ENCODE measurements at places on chromosomes 6 and 20.

- peak; percentile 84 for DNase-seq
These were observed 917 bp upstream of the TEAD3 start for GRCh38 chr6:35497571-35498421.

GRCh38 chr6:158011478-158011920 is 29.8 kb downstream of the SYNJ2 start:
- no peak for DNase-seq

GRCh38 chr20:23142162-23143050 is 56.3 kb upstream of the CD93 start:
- DNase-seq = no peak

DNA sequence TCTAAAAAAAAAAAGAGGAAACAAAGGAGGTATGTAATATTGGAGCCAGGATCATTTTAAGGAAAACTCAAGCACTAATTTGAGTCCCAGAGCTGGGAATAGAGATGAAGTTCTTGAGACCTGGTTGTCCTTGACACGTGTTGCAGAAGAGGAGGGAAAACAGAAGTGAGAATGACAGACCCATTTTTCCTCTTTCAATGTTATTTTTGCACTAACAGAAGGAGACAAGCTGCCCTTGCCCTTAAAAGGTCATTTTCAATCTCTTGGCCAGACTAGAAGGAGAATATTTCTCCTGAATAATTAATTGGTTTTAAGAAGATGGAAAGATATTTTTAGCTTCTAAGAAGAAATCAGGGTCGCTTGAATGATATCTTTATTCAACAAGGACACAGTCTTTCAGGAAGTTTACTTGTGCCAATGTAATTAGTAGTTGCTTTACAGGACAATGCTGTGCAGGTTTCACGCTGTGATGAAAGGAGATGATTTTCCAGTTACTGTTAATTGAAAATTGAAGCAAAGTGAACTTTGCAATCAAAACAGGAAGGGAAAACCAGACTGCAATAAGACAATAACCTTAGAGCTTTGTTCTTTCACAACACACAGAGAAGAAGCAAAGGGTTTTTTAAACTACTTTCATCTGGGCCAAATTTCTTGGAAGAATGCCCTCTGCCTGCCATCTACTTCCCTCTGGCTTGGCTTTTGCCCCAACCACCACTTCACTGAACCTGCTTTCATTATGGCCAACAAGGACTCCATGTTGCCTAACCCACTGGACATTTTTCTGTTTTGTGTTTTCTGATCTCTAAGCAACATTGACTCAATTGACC is 107.8 kb upstream of the SHLD1 start:
- DNase-seq = no peak

GRCh38 chr20:37562695-37563480 is 35.2 kb upstream of the BLCAP start:
- peak; percentile 27 for DNase-seq

DNA sequence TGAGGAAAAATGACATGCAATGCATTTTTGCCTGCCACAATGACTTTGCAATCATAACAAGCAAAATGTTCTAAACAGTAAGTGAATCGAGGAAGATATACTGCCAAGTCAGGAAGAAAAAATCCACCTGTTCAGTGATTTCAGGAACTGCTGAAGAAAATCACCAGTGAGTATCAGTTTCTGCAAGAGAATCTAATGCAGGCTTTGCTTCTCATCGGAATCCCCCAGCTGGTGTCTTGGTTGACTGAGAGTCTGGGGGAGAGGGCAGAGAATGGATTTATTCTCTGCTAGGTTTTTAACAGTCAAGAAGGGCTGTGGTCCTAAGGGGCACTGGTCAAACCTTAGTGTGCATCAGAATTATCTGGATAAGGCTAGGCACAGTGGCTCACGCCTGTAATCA is 363.4 kb downstream of the CDH26 start:
- no peak for DNase-seq

DNA sequence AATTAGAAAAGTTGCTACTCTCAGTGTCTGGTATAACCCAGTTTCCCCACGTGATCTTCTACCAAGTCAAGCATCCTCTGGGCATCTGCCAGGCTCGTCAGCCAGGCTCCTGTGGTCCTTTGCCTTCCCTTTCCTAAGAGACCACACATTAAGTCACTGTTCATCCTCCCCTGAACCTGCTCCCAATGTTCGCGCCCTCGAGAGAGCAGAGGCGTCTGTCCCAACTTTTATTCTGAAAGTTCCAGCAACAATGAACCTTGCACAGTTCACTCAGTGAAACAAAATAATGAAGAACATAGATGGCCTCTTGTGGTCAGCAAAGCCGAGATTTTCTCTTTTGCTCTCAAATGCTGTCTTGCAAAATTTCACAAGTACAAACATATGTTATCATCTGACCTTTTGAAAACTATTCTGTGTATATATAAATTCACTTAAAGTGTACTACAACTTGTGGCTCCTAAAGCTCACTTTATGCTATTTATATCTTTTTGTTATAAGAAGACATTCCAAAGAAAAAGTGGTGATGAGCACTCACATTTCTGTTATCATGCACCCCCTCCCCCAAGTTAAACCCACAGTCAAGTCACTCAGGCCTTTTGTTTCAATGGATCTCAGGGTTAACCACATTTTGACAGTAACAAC is 39.2 kb upstream of the NHSL1 start:
- no peak for DNase-seq

GRCh38 chr6:137423451-137424168 is 70.6 kb downstream of the OLIG3 start:
- peak; percentile 20 for DNase-seq

DNA sequence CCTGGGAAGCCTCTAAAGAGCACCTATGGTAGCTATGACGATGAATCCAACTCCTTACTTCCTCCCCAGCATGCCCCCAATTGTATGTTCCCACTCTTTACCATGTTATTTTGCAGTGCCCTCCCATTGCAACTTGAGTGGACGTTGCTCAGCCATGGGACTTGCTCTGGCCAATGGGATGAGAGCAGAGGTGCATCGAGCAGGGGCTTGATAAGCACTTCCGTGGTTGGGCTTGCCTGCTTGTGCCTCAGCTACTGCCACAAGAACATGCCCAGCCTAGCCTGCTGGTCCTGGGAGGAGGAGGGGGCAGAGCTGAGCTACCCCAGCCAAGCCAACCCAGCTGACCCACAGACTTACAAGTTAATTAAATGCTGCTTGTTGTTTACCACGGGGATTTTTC is 71.1 kb upstream of the CTNNBL1 start:
- peak; percentile 46 for DNase-seq

- DNase-seq = no peak
These were observed 86.8 kb downstream of the PRKN start for GRCh38 chr6:162640756-162641155.

DNA sequence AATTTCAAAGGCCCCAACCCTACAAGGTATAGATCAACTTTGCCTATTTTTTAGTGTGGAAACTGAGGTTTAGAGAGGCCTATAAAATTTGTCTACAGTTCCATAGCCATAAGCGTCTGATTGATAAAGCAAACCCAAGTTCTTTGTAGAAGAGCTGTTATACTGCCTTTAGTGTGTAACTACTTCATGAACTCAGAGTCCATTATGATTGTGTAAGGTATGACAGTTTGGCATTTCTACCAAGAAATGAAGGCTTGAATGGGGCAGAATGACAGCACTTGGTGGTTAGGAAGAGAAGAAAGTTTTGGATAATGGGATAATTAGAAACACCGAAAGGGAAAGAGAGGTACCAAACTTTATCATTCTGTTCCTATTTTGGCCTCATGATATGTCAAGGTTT is 38.1 kb downstream of the SMAP1 start:
- no peak for DNase-seq

DNA sequence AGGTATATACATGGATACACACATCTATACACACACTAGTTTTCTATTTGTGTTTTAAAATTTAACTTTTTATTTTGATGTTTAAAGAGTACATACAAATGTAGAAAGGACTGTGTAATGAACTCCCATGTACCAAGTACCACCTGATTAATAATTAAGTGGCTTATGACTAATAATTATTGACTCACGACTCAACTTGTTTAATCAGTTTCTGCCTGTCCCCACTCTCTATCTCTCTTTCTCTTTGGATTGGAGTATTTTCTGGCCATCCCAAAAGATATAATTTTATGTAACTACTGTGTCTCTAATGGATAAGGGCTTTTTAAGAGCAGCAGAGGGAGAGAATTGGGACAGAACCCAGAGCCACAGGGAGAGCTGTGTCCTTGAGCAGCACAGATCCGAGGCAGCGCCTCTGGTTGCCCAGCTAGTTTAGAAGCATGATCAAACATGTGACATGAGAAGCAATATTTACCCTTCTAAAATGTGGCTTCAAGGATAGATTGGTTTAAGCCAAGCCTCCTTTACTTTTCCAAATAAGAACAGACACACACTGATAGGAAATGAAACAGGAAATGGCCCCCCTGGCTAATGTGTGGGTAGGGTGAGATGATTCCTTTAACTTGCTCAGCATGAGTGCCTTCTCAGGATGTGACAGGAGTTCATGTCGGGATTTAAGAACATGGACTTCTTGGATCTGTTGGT is 81.0 kb downstream of the ERMARD start:
- no peak for DNase-seq

DNA sequence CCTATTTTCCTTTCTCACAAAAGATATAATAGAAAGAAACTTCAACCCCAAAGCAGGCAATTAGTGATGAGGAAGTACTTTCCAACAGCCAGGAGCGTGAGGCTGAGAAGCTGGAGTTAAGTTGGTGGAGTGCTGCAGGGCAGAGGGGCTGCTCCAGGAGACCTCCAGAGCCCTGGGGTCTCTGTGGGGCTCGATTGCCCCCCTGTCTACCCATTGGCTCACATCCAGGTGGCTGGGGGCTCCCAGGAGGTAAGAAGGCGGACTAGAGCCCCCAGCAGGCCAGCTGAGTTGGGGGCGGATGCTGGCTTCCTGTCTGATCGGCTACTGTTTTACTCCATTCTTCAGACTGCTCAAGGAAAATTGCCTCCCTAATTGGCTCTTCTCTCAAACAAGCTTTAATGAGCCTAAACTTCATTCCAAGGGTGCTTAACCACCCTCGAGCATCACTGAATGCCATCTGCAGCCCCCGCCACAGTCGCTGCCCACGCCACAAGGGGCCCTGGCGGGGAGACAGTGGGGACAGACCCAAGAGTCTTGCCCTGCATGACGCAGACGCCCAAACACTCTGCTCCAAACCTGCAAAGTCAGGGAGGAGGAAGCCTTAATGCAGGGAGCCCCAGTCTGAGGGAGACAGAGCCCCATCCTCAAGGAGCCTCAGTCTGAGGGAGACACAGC is 78.6 kb downstream of the MDGA1 start:
- no peak for DNase-seq

GRCh38 chr6:76803038-76803580 is 660.2 kb downstream of the HTR1B start:
- peak; percentile 47 for DNase-seq

DNA sequence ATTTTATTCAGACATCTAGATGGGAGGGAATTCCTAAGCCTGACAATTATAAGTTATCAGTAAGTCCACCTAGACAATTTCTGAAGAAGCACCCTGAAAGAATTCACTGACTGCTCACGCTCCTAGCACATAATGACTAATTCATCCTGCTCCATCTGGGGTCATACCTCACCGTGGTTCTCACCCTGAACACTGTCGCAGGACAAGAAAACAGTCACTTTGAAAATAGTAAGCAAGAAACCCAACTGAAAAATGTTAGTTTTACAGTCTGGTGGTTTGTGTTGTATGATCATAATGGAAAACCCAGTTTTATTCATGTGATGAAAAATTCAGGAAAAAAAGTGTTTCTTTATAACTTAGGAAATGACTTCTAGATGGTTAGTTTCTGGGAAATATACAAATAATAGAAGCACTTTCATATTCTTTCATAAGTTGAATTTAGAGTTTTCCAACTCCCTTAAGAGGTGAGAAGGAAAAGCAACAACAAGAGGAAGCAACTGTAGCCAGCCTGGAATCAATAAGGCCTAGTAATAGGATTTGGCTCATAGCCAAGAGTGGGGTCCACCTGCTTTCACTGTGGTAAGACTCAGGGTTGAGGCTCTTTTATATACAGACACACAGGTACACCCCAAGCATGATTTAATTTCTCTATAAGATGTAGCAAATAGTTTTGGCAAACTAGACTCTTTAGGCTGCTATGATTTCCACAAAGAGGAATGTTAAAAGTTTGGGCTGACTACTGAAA is 94.1 kb downstream of the HIVEP2 start:
- DNase-seq = no peak

DNA sequence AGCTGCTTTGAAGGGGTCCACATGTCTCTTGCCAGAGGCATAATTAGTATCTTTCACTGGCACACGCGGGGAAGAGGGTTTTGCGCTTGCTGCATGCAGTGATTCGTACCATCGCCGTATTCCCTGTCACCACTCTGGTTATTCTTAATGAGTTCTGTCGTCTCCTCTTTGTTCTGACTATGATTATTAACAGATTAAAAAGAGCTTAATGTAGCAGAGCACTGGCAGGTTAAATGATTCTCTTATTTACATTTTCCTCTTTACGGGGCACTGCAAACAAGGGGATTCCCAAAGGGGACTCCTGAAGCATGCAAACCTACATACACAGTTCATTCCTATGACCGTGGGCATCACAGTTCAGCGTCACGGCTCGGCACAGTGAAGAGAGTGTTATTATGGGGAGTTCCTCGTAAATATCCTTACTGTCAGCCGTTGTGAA is 204.8 kb downstream of the DTNBP1 start:
- no peak for DNase-seq

- DNase-seq = no peak
These were observed 45.2 kb upstream of the LY86 start for GRCh38 chr6:6543181-6543879.

GRCh38 chr6:107560657-107561056 is 70.7 kb downstream of the SOBP start:
- peak; percentile 40 for DNase-seq

DNA sequence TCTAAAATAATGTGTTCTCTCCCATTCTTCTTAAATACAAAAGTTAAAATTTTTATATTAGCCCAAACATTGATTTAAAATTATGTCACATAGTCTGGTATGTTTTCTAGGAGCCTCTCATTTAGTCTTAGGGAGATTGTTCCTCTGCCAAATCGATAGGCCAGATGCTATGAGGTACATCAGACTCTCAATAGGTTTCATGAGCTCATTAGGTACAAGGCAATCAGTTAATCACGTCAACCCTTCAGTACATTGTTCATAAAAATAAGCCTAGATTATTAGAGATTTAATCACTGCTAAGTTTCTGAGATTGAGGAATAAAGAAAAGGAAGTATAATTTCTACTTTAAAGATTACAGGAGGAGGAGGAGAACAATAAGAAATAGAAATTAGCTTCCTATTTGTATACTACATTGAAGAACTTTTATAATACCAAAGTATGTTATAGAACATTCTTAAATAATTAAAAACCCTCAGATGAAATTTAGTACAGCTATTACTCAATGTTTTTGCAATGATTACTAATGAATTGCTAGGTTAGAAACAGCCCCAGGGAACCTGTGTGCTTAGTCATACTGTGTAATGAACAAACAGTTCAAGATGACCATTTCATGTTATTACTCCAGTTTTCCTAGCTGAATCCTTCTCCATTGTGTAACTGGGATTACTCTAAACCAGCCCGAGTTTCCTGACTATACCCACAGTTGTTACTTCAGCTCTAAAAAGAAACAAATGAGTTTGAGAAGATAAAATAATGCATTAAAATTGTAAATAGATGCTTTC is 117.0 kb downstream of the BMP5 start:
- DNase-seq = no peak

GRCh38 chr6:141463237-141463977 is 669.3 kb upstream of the GJE1 start:
- no peak for DNase-seq
